ENCODE measurements at places on chromosomes 5 and 9.

GRCh38 chr9:127034691-127035090 lies 87.7 kb downstream of the ANGPTL2 start:
- DNase-seq: no peak

- no peak for DNase-seq
Observed at GRCh38 chr9:134162212-134162775, 2.1 kb downstream of the RNU6ATAC start.

GRCh38 chr9:95721061-95721531 lies 154.4 kb upstream of the ERCC6L2 start:
- DNase-seq: peak; percentile 65

GRCh38 chr5:21623831-21624230 lies 1229.3 kb downstream of the CDH12 start:
- no peak for DNase-seq

DNA sequence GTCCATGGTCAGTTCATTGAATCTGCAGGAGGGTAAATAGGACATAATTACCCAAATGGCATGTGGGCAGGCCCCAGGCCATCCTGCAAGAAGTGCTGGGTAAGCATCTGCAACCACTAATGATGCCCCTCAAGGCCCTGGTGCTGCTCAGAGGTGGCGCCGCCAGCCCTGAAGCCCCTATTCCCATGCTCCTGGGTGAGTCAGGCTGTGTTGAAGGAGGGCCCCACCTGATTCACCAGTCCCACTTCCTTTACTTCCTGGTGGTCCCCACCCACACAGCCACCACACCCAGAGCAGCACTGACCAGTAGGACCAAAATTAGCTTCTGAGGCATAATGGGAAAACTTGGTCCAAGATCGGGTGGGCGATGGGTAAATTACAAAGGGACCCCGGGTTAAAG lies 120.4 kb upstream of the SPRY4 start:
- DNase-seq: no peak

- DNase-seq: no peak
Observed at GRCh38 chr5:162485666-162486292, 418.2 kb downstream of the GABRG2 start.

- DNase-seq: no peak
Observed at GRCh38 chr5:14491015-14491915, 90.3 kb upstream of the OTULINL start.

DNA sequence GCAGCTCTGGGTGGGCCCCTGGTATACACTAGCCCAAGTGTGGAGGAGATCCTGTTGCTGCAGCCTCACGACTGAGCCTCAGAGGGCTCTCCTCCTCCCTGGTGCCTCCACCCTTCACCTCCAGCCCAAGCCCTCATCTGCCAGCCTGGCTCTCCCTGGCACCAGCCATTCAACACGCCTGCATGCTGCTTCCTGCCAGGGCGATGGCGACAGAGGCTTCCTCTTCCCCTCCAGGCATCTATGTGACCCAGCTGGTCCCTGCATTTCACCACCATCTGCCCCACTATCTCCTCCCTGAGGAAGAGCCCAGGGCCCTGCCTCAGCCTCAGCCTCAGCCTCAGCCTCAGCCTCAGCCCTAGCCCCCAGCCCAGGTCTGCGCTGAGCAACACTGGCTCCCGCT lies 54.8 kb upstream of the ANGPTL2 start:
- DNase-seq: no peak

GRCh38 chr9:119003201-119003611 lies 366.0 kb downstream of the BRINP1 start:
- no peak for DNase-seq

- no peak for DNase-seq
Observed at GRCh38 chr9:109286981-109287380, 33.9 kb downstream of the EPB41L4B start.

- DNase-seq: no peak
Observed at GRCh38 chr5:93272108-93272507, 308.9 kb downstream of the NR2F1-AS1 start.

GRCh38 chr9:98504298-98505282 lies 204.1 kb downstream of the GABBR2 start:
- no peak for DNase-seq

GRCh38 chr5:130295235-130295634 lies 391.0 kb downstream of the CHSY3 start:
- no peak for DNase-seq

DNA sequence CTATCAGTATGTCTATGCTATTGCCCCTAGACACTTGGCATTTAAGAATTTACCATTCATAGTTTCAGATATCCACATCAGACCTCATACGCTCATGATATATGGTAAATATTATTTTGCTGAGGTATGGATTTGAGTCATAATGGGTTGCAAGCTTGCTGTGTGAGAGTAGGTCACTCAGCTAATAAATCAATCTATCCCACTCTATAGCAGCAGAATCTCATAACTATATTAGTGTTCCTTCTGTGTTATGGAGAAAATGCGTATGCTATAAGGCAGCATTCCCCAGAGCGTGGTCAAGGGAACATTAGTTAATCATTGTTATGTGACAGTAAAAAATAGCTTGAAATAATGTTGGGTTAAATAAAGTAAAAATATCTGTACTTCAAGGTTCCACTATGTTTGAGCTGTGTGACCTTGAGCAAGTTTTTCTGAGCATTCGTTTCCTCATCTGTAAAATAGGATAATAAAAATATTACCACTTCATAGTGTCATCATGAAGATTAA lies 7.7 kb downstream of the TRIM32 start:
- DNase-seq: no peak

DNA sequence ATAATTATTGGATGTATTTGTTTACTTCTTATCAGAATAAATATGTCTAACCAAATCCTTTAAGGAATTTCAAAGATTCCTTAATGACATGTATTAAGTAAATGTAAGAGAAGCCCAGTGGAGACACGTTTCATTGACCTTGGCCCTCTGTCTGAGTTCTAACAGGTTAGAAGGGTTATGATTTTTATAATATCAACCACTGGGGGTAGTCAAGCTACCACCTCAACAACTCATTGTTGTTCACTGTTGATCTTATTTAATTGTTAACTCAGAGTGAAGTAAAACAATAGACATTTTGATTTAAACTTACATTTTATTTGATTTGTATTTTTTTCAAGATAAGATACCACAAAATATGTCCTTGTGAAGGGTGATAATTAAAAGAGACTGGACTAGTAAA lies 499.2 kb upstream of the COX7C start:
- no peak for DNase-seq

GRCh38 chr5:160363660-160364395 lies 6.6 kb downstream of the C1QTNF2 start:
- no peak for DNase-seq

GRCh38 chr5:39138892-39139291 lies 64.7 kb upstream of the RICTOR start:
- DNase-seq: no peak

DNA sequence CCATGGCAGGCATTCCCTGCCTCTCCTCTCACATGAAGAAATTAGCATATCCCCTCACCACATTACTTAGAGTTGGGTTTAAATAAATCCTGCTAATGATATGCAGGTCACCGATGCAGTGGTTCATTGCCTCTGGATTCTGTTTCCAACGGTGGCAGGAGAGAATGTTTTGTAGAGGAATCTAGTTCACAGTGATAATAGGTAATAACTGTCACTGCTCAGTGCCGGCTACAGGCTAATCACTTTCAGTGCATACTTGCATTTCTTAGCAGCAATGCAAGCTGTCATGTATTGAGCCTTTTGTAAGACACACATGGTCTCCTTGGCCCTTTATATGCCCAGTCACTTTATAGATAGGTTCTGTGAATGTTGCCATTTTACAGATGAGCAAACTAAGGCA lies 59.5 kb upstream of the INSYN2B start:
- no peak for DNase-seq

- DNase-seq: no peak
Observed at GRCh38 chr5:164097749-164098148, 592.3 kb downstream of the MAT2B start.

- DNase-seq: no peak
Observed at GRCh38 chr5:126814721-126815404, 37.9 kb downstream of the LMNB1 start.

- no peak for DNase-seq
Observed at GRCh38 chr5:123951582-123951977, 439.6 kb downstream of the CSNK1G3 start.

GRCh38 chr5:11289208-11289607 lies 528.2 kb upstream of the DAP start:
- no peak for DNase-seq

DNA sequence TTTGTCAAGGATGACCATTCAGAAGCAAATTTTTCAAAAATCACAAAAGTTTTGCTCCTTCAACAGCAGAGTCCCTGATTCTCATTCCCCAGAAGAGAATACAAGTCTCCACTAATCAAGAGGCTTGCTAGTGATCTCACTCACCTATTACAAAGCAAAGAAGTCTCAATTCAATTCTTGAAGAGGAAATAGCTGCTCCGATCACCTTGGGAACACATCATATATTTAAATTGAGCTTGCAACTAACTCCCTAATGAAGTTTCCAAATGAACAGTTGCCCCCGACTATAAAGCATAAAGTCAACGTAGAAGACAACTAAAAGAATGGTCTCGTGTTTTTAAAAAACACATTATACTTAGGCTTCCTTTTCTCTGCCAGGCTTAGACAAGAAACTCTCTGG lies 1.6 kb downstream of the LIFR start:
- peak; percentile 14 for DNase-seq

Data from NCI-H1092 treated with DMSO at 0.1 percent for 48 hours (cell line).